ENCODE measurements at places on chromosomes 16 and 17.

DNA sequence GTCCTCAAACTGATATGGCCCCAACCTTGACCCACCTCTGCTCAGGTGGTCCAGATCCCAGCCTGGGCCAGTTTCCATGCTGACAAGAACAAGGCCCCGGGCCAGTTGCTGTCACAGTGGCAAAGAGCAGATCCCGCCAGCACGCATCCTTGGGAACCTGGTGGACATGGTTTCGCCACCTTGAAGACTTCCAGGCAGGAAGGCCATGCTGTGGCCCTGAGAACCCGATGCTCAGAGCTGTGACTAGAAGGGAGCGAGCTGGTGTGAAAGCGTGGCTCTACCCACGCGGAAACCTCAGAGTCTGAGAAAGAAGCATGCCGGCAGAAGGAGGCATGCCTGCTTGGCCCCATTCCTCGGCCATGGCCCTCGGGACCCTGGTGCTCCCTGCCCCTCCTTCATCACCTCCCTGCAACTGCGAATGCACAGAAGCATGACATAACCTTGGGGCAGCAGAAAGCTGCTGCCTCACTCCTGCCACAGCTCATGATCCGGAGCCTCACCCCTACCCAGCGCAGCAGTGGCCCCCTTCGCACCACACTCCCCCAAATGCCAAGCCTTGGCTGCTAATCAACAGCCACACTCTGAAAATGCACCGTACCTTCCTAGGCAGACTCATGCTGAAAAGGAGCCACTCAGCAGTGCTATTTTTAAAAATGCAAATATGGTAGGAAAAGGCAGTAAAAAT, 33.2 kb downstream of the UBE2O start:
- DNase-seq = no peak

GRCh38 chr17:77704048-77704815, 254.3 kb upstream of the TNRC6C start:
- DNase-seq = no peak

DNA sequence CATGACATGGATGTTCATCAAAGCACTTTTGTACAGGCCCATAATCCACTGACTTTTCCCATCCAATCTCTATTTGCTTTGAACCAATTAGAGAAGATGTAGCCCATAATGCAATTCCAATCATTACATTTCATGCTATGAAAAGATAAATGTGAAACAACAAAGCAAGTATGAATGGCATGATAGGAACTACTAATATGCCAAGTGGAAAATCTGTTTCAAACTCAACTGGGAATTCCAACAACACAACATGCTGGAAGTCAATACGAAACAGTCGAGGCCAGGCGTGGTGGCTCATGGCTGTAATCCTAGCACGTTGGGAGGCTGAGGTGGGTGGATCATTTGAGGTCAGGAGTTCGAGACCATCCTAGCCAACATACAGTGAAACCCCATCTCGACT, 39.6 kb upstream of the TMEM97 start:
- no peak for DNase-seq

- peak; percentile 16 for DNase-seq
Measured at GRCh38 chr17:39462631-39463375, 1.5 kb downstream of the CDK12 start.

- DNase-seq = no peak
Measured at GRCh38 chr17:27452828-27453227, 3.4 kb upstream of the KSR1 start.

GRCh38 chr17:68482576-68483041, 25.3 kb upstream of the WIPI1 start:
- DNase-seq = no peak

DNA sequence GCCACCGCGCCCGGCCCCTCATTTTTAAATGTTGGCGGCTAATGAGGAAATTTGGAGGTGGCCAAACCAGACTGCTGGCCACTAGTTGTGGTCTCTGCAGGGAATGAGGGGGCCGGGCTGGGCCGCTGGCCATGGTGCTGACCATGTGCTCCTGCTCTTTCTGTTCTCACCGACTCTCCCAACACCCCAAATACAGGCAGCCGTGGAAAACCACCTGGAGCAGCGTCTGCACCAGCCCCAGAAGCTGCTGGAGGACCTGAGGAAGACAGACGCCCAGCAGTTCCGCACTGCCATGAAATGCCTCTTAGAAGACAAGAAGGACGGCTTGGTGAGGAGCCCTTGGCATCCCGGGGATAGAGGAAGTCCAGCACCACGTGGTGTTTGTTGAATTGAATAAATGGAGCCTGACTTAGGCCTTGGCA, 21.3 kb downstream of the OTOA start:
- DNase-seq = no peak

DNA sequence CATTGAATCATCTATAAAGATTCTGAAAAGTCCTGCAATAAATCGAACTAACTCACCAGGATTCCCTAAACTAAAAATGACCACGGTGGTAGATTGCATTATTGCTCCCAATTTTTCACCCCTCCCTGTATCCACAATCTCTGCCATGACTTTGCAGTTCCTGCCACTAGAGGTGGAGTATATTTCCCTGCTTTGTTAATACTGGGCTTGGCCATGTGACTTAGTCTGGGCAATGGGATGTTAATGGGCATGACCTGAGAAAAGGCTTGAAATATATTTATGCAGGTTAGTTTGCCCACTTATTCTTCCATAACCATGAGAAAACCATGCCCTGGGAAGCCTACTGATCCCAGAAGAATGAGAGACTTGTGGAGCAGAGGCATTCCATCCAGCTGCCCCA, 59.1 kb downstream of the NOG start:
- no peak for DNase-seq

GRCh38 chr16:73956587-73957494, 339.8 kb upstream of the PSMD7 start:
- DNase-seq = peak; percentile 54

DNA sequence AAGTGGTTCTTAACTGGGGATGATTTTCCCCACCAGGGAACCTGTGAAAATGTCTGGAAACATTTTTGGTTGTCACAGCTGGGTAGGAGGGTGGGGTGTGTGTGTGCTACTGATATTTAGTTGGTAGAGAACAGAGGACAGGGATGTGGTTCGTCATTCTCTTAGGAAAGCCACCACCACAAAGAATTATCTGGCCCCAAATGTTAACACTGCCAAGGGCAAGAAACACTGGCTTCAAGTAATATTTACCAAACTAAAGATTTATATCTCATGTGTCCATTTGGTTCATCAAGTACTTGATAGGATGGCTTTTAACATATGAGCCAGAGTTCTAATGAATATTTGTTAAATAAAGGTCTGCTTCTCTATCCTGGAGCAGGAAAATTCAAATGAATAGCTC, 19.5 kb downstream of the MPHOSPH6 start:
- DNase-seq = no peak

GRCh38 chr17:68257934-68258333, 10.1 kb downstream of the AMZ2 start:
- no peak for DNase-seq

DNA sequence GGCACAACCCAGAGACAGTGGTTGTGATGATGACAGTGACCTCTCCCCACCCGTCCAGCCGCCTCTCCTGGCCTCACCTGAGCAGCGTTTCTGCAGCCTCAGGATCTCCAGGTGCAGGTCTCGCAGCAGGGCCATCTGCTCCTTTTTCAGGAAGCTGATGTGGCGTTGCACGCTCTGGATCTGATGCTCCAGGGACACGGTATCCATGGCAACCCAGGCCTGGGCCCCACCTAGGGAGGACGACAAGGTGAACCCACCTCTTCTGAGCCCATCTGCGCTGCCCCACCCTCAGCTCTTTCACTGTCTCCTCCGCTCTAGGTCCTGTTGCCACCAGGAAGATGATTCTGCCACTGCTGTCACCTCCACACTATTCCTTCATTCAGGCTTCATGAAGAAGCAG, 14.5 kb downstream of the CCDC92B start:
- DNase-seq = no peak

DNA sequence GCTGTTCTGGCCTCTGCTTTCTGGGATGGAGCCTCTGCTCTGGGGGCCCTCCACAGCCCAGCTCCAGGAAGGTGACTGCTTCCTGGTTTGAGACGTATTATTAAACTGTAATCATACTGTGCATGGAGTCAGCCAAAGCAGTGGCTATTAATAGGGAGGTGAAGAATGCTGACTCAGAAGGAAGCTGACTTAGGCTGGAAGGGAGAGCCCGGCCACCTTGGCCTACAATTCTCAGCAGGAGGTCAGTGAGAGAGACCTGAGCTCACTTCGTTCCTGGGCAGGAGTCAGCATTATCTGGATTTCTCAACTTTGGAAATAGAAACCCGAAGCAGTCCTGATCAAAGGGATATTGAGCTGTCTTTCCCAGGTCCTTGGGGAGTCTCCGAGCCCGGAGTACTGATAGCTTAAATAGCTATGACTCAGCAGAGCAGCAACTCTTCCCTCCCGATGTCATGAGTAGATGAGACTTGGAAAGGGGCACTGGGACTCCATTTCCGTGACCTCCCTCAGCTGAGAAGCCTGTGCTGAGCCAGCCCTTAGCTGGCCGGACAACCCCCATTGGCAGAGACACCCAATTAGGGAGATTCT, 91.8 kb downstream of the YPEL2 start:
- DNase-seq = peak; percentile 91

DNA sequence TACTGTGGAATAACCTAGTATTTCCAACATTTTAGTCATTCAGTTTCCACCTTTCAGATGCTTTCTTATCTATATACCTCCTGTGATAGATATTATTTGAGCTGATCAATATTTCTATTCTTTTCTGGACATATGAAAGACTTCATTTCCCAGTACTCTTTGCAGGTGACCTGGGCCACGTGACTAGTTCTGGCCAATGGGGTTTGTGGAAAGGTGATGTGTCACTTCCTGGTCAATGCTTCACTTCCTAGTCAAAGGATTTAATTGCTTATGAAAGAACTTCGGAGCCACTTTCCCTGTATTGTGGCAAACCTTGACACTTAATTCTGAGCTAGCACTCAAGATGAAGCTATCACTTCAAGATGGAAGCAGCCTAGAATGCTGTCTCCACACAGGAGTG, 248.9 kb upstream of the FOXF1 start:
- no peak for DNase-seq

- DNase-seq = peak; percentile 8
Measured at GRCh38 chr17:80953471-80954315, 37.9 kb upstream of the CHMP6 start.

GRCh38 chr16:85458968-85459367, 154.2 kb upstream of the GSE1 start:
- no peak for DNase-seq

DNA sequence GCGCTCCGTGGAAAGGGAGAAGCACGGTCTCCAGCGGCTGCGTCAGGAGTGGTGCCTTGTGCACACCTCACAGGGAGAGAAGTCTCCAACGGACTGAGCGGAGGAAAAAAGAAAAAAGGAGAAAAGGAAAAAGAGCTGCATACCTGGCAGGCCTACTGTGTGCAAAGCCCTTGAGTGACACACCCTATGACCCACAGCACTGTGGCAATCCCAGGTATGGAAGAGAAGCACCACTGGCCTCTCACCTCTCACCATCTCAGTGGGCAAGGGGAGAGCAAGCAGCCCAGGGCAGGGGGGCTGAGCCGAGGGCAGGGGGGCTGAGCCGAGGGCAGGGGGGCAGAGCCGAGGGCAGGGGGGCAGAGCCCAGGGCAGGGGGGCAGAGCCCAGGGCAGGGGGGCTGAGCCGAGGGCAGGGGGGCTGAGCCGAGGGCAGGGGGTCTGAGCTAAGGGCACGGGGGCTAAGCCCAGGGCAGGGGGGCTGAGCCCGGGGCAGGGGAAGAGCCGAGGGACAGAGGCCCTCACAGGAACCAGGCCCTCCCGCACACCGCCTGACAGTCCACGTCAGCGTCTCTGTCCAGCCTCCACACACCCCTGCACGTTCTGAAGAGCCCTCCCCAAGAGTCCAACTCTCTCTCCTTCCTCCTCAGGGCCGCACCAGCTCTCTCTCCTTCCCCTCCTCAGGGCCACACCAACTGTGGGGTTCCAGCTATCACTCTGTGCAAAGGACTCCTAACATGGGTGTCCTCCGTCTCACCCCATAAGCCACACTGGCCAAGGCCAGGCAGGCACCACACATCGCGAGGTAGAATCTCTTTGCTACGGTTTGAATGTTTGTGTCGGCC, 105.8 kb downstream of the ZNF778 start:
- DNase-seq = no peak

DNA sequence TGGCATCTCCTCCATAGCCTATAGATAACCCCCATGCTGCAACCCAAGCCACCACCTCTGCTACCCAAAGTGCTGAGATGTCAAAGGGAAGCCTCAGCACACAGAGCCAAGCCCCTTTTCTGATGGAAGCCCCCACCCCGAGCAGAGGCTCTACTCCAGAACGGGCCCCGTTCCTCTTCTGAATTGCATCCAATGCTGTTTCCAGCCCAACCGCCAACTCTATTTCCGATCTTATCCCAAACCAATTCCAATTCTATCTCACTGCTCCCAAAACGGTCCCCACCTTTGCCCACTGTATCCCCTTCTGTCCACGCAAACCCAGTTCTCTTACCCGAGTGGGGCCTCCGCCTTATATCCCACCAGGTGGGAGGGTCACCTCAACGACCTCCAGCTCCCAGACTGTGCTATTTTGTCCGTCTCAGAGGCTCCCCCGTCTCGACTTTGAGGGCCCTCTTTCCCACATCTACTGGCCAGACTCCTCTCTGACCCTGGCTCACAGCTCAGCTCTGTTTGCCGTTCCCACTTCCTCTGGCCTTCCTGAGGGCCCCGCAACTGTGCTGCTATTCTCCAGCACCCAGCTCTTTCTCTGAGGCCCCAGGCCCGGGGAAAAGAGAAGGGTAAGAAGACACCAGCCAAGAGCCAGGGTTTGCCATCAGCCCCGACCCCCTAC, 487 bp downstream of the SRL start:
- DNase-seq = no peak

- DNase-seq = no peak
Measured at GRCh38 chr16:65489531-65490023, 367.7 kb upstream of the CDH11 start.

GRCh38 chr16:15398618-15399316, 3.2 kb downstream of the MPV17L start:
- DNase-seq = no peak

DNA sequence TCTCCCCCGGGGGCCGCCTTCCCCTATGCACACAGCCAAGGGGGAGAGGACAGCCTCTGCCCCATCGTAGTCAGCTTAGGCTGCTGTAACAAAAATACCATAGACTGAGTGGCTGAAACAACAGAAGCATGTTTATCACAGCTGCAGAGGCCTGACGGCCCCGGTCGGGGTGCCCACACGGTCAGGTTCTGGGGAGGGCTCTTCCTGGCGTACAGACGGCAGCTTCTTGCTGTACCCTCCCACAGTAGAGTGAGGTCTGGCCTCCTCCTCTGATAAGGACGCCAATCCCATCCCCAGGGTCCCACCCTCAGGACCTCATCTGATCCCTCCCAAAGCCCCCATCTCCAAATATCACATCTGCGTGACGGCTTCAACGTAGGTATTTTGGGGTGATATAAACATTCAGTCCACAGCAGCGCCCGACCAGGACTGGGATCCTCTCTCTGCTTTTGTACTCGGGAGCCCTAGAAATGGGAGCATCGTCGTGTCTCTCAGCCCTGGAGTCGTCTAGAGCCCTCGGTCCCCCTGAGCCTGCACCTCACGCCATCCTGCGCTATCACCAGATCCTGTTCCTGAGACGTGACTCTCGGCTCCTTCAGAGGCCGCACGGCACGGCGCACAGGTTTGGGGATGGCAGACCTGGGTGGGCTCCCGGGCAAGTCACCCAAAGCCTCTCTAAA, 67.8 kb downstream of the RPH3AL start:
- peak; percentile 42 for DNase-seq
